ENCODE measurements at places on chromosomes 13 and 19. TPM values are rescaled to one million over a fixed set of nuclear protein-coding genes. Genes with fewer than 3 reads are reported as not detected.

CAB39L gene
- 14.5 TPM for total RNA-seq

POGLUT2 gene
- 1.3 TPM for total RNA-seq

POSTN gene
- total RNA-seq, result 20.6 TPM

C13orf42 gene
- not detected for total RNA-seq

INSL3 gene
- total RNA-seq, result not detected

PNMA8A gene
- total RNA-seq, result 1.2 TPM

RNF225 gene
- not detected for total RNA-seq

SCAF1 gene
- 54.2 TPM for total RNA-seq

SOX1 gene
- total RNA-seq, result not detected

CALR3 gene
- total RNA-seq, result not detected

LAIR2 gene
- total RNA-seq, result 0.37 TPM

KLK2 gene
- not detected for total RNA-seq

CYSLTR2 gene
- 0.80 TPM for total RNA-seq

IL27RA gene
- total RNA-seq, result 2.5 TPM

METTL21C gene
- not detected for total RNA-seq

SMIM24 gene
- total RNA-seq, result 59.0 TPM

KIR2DL1 gene
- total RNA-seq, result not detected

NKPD1 gene
- 0.07 TPM for total RNA-seq

TNNI3 gene
- 0.64 TPM for total RNA-seq

IL11 gene
- total RNA-seq, result 0.64 TPM

INAFM1 gene
- 19.6 TPM for total RNA-seq

SSC5D gene
- total RNA-seq, result 7.4 TPM

ZNF525 gene
- 13.9 TPM for total RNA-seq

ZNF468 gene
- total RNA-seq, result 17.1 TPM

ZNF329 gene
- 5.9 TPM for total RNA-seq

ZNF135 gene
- total RNA-seq, result 1.4 TPM

PSG11 gene
- not detected for total RNA-seq

FOXA3 gene
- 48.5 TPM for total RNA-seq

C19orf38 gene
- total RNA-seq, result 1.5 TPM

GRK1 gene
- 0.10 TPM for total RNA-seq

SIGLEC8 gene
- 0.94 TPM for total RNA-seq

TNPO2 gene
- total RNA-seq, result 46.7 TPM

CEACAM16 gene
- 0.52 TPM for total RNA-seq

C19orf47 gene
- total RNA-seq, result 9.2 TPM

PROZ gene
- not detected for total RNA-seq

TEX29 gene
- not detected for total RNA-seq

NAPSA gene
- 6.1 TPM for total RNA-seq

MCF2L gene
- 45.0 TPM for total RNA-seq

All from colonic mucosa (tissue), 4 donors.